Neural crest cell (in vitro differentiated cells): ENCODE measurements at places on chromosomes 7 and 10.

DNA sequence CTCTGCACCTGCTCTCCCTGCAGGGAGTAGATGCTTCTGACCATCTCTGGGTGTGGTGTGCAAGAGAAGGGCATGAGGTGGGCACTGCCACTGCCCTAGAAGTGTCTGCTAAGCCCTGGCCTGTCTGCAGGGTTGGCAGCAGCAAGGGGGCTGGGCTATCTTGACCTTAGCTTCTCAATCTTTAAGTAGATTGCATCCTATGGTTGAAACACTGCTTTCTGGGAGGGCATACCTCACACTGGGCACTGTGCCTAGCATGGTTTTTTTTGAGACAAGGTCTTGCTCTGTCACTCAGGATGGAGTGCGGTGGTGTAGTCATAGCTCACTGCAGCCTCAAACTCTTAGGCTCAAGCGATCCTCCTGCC, 54.9 kb downstream of the CLIP2 start:
- DNase-seq = no peak

GRCh38 chr7:134255814-134256213, 60.9 kb downstream of the SLC35B4 start:
- no peak for DNase-seq

DNA sequence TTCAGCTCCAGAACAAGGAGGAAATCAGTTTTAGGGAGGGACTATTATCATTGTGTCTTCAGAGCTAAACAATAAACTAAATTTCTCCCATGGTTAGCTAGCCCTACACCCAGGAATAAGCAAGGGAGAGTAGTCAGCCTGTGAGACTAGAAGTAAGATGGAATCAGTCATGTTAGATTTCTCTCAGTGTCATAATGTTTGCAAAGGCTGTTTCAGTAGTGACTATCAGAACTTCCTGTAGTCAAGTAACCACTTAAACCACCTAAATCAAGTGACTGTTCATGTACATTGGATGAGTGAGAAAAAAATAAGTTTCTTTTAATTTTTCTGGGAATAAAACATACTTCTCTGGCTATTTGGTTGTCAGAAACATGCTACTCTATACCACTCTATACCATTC, 121.6 kb downstream of the KCND2 start:
- DNase-seq = no peak

DNA sequence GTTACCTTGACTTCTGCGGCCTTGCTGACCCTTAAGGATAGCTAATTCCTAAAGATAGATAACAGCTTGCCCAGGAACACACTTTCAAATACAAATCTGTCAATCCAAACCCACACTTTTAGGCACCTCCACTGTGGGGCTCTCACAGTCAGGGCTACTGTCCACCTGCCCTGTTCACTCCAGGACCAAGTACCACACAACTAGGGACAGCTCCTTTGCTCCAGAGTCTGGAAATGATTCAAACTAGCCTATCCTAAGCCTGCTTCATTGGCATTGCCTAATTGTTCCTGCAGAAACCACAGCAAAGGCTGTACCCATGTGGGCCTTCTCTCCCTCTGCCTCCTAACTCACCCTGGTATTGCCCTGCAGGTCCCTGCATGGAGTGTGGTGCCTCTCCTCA, 538.9 kb upstream of the IGFBP3 start:
- no peak for DNase-seq

DNA sequence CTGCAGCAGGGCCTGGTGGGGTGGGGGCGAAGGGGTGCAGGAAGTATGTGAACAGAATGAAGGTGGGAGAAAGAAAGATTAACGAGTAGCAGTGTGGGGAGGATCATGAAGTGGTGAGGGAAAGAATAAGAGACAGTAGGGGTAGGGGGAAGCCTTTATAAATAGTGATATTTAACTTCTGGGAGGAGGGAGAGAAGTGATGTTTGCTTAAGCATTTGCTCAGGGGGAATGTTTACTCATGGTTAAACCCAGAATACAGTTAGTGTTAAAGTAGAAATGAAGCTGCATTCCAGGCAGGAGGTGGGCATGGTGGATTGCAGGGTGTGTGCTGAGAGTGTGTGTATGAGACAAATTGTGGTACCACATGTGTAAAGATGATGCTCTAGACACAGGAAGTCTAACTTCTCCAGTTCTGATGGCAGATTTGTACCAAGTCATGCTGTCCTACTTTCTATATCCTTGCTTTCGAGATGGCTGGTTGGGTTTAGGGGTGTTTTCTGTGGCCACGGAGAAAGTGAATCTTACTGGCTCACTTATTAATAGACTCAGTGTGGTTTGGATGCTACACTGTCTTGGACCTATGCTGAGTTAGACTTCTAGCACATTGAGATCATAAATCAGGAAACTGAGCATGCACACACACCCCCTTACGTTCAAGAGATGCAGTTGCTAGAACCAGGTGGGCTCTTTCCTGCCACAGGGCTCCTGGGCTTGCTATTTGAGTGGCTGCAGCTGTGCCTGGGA, 10.6 kb upstream of the DNMBP start:
- DNase-seq = no peak

DNA sequence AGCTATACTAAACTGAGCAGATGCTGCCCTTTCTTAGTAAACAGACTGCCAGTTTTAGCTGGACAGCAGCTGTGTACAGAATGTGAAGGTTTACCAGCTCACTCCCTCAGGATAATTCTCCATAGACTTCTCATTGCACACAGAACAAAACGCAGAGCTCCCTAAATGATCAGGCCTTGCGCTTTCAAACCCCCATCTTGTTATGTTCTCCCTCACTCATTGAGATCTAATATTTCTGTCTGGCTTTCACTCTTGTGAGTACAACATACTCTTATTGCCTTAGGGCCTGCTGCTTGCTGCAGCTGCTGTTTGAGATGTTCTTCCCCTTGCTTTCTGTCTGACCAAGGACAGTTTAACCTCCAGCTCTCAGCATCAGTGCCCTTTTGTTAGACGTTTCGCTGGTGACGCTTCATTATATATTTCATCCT, 17.3 kb downstream of the VWDE start:
- DNase-seq = no peak

DNA sequence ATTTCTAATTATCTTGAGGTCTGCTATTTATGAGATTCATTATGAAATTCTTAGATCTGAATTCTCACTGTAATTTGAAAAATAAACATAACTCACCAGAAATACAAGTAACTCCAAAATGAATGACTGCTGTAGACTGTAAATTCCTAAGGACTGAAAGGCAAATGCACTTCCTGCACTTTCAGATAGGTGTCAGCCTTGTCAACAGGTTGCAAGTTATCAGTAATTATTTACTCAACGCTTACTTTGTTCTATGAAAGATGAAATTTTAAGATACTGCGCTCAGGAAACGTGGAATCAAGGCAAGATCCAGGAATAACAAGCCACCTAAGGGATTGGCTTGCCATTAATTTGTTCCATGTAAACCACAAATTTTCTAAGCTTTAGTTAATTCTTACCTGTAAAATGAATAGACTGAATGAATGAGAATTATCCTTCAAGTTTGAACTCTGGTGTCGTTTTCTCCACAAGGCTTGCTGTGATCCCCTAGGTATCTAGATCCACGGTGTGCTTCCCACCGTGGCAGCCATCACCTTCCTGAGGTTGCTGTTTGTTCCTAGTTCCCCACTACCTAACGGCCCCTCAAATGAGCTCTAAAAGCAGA, 12.6 kb downstream of the DHX32 start:
- DNase-seq = peak; percentile 11

- no peak for DNase-seq
Observed at GRCh38 chr7:122544463-122544862, 154.5 kb downstream of the RNF133 start.

GRCh38 chr7:149291036-149291780, 29.2 kb downstream of the ZNF783 start:
- DNase-seq = no peak

DNA sequence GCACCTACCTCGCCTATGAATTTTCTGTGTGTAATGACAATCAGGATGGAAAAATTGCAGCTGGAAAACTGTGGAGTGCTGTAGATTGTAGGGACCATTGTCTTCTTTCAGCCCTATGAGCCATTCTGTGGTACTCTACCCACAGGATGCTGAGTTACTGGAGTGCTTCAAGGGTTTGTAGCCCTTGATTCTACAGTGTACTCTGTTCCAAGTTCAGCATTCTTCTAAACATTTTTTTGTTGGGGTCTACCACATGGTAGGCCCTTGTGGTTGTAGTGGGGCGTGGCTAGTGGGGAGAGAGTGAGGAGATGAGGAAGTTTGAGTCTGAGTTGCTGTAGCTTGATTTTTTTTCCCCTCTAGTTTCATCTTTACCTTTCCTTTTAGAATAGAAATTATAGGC, 33.5 kb downstream of the REEP3 start:
- DNase-seq = no peak
